ENCODE measurements at places on chromosomes 3 and 15.

DNA sequence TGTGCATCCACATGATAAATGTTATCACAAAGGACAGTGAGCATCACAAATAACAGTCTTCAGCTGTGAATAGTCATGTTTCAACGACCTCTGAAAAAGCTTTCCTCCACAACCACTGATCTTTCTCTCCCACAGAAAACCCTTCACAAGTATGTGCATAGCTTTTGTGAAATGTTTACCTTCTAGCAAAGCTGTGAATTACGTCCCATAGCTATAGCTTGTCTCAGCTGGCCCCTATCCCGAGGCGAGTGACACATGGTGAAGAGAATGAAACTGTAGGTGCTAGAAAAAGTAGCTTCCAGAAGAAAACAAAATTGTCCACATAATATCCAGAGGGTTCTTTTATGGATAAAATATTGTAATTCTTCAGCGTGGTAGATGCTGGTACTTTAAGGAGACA is 182.0 kb downstream of the FGF12 start:
- no peak for DNase-seq

DNA sequence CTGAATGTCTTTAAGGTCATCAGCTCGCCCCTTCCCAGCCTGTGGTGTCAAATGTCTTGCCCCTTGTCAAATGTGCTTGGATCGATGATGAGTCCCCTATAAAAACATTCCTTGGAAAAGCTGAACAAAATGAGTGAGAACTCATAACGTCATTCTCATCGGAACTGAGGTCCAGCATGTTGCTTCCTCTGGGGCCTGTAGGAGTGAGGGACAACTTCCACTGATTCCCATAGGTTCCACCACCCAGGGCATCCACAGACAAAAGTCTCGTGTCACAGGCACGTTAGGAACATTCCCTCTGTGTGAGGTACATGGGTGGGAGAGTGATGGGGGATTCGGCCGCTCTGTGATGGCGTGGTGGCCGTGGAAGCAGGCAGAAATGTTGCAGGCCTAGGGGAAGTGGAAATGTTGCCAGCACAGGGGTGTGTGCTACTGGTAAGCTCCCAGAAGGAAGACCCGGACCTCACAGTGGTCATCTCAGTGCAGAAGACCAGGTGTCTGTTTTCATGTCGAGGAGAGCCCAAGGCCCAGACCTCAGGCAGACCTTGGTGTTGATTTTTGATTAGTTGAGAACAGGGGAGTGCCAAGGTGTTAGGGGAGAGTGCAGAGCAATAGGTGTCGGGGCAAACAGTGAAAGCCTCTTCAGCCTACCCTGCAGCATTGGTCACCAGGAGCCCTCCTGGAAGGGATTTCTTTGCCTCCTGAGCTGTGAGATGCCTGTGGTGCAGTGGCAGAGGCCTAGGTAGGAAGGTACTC is 96.8 kb downstream of the SNRPN start:
- no peak for DNase-seq

GRCh38 chr3:133455960-133456359 is 56.1 kb downstream of the BFSP2 start:
- DNase-seq = no peak

DNA sequence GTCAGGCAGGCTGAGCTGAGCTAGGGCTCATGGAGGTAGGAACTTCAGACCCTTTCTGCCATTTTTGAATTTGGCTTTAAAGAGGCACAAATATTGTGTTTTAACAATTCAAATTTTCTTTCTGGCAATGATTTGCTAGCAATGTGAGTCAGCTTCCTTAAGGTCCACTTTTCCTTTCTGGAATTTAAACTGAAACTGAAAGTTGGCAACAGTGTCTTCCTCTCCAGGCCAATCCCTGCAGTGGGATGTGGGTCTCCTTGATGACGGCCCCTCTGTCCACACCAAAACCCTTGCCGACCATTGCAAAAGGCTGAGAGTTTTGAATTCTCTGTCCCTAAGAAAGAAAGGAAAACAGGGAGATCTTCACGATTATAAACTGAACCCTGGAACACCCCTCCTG is 27.1 kb downstream of the RPSA start:
- DNase-seq = no peak

DNA sequence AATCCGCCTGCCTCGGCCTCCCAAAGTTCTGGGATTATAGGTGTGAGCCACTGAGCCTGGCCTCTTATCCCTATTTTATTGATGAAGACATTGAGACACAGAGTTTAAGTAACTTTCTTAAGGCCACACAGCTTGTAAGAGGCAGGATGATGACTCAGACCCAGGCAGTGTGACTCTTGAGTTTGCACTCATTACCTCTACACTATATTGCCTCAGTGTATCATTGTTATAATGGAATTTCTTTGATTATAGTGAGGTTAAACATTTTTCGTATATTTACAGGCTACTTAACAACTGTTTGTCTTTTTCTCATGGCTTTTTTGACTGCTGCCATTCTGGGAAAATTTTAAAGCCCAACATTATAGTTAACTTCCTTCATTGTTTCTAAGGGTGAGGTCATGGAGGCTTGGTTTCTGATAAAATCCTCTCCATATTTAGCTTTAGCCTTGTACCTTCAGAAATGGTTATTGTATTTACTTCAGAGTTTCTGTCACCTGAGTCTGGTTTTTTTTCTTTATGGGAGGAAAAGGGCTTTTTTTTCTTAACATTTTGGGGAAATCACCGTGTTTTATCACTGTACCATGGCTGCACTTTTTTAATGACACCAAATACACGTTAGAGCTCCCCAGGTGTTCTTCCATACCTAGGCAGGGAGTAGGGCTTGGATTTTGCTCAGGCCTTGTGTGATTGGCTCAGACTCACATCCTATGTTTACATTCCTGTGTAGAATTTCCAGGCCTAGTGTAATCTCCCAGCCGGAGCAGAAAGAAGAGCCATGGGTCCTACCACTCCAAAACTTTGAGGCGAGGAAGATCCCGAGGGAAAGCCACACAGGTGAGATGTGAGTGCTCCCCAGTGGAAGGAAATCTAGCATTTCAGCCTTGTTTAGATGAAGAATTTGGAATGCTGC is 6.3 kb downstream of the ZNF774 start:
- DNase-seq = no peak

DNA sequence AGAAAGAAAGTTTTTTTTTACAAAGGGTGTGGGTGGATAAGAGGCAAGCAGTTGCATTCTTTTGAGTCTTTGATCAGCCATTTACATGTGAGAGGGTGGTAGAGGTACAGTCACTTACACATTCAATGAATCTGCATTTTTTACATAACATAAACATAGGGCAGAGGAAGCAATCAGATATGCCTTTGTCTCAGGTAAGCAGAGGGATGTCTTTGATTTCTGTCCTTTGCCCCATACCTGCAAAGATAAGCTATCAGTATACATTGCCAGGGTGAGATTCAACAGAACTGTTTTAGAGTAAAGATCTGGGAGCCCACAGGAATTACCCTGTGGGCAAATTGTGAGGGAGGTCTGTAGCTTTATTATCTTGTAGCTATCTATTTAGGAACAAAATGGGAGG is 5.4 kb upstream of the PPP1R2 start:
- DNase-seq = no peak

DNA sequence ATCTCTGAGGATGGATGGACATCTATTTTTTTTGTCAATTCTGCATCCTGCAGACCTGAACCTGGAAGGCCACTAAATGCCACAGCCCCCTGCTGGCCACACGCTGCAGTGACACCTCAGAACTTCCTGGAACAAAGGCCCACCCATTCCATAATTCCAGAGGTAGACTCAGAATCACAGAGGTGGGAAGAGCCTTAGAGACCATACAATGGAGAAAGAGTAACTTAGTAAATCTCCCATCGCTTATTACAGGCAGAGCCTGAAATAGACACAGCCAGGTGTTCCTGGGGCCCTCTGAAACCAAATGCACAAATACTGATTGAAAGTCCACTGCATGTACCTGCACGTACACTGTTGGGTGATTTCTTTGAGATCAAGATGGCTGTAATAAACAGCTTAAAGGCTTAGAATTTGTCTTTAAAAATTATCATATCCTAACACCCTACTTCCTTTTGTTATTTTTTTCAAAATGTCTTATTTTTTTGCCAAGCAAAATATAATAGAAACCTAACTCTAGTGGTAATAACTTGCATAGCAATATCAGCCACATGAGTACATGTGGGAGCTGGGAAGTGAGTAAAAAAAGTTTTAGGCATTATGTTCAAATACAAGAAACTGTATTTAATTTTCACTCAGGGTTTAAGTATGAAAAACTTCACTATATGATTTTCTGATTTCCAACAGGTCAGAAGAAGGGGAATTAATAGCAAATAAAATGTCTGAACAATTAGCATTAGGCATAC is 62.7 kb downstream of the EOMES start:
- peak; percentile 14 for DNase-seq

DNA sequence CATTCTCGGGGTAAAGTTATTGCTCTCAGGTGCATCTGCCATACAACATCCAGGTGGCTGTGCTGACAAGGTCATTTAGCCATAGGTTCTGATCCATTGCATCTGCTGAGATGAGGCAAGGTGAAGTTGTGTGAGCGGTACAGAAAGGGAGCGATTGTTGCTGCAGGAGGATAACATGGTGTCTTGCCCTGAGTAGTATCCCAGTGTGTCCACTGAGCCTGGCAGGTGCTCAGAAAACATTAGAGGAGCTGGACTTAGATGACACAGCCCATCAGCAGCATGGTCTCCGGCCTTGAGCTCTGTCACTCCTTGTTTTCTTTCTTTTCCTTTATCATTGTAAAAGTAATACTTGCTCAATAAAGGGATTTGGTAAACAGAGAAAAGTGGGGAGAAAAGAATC is 161.1 kb upstream of the ATP10A start:
- no peak for DNase-seq

- DNase-seq = no peak
Observed at GRCh38 chr3:116139641-116140040, 305.6 kb downstream of the LSAMP start.

DNA sequence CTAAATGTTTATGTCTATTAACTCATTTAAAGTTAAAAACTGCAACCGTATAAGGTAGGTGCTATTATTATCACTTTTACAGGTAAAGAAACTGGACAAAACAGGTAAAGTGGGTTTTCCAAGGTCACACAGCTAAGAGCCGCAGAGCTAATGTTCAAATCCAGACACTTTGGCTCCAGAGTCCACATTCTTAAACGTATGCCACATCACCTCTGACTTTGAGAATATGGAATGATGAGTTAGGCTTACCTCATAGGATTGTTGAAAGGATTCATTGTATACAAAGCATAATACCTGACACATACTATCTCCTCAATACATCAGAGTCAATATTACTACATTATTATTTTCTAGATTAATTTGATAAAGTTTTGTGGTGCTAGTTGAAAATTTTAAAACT is 240.9 kb upstream of the STT3B start:
- DNase-seq = no peak

DNA sequence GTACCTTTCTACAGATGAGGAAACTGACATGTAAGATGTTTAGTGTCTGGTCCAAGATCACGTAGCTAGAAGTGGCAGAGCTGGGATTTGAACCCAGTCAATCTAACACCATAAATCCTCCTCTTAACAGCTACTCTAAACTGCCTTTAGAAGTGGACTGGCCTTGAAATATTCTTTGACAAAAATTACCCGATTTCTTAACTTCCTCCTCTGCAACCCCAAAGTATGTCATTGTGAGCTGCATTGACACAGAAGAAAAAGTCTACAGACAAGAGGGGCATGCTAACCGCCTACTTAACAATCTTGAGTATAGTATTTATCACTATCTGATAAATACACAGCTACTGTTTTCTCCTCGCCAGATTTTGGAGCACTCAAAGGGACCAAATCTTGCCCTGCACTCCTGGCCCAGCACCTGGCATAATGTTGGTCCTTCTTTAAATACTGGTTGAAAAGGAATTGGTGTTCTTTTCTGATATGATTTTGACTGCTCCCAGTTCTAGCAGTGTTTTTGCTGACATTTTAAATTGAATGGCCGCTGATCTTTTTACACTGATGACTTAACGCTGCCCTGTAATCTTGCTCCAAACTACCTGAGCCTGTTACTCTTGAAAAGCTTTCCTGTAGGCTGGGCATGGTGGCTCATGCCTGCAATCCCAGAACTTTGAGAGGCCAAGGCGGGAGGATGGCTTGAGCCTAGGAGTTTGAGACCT is 36.9 kb downstream of the ITPR1 start:
- no peak for DNase-seq

DNA sequence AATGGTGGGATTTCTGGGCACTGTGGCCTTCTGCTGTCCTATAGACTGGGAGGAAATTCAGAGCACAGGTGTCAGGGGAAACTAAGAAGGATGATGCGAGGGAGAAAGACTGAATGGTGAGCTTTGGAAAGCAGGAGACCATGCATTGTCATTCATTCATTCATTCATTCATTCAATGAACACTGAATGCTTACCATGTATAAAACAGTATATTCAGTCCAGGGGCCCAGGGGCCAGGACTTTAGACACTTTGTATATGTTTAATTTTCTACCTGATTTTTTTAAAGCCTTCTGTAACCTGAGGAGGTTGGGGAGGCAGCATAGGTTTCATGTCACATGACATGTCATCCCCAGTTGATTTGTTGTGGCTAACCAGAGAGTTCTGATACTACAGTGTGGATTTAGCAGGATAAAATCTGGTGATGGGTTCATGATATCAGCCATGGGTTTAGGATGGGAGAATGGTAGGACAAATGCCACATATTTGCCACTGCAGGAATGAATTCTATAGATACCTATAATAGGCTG is 57.7 kb upstream of the ATG7 start:
- no peak for DNase-seq

DNA sequence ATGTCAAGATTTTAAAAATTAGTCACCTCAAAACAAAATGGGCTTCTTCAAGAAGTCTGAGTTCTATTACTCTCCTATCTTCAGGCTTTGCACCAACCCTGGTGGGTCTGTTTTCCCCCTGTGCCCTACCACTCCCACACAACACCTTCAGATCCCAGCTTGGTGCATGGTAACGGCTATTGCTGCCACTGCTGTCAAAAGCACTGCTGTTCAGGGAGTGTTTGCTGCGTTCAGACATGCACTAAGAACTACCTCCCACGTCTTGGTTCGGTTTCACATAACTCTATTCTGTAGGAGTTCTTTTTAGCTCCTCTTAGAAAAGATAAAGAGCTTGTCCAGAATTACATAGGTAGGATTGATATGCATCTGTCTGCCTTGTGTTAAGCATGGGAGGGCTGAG is 799.2 kb downstream of the NR2F2 start:
- no peak for DNase-seq

DNA sequence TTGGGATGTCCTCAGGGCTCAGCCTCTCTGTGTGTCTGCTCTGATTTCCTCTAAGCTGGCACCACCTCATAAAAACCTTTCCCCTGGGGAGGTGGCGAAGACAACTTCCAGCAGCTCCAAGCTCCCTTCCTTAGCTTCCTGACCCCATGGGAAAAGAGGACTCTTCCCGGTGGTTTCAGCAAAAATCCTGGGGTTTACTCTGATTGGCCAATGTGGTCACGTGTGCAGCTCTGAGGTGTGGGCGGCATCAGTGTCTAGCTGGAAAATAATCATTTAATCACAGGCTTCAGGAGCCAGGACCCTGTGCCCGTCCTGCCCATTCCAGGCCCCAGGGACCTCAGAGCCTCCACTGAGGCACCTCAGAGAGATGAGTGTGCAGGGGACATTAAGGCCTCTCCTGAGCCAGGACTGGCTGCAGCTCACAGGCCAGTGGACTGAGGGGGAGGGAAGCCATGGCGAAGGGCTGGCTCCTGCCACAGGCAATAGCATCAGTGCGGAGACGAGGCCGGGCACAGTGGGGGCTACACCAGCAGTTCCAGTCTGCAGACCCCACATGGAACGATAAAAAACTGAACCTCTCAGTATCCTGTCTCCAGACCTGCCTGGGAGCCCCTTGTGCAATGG is 104.1 kb downstream of the TPRA1 start:
- no peak for DNase-seq

All from activated CD4-positive, CD25-positive, alpha-beta regulatory T cell treated with anti-CD3 and anti-CD28 coated beads, Interleukin-2, amount 50 U/mL, for 16 hours (primary cell).